ENCODE measurements at places on chromosomes 7 and 10.
A peak's percentile ranks its signal among the peaks of the same experiment; 100 is the strongest.

DNA sequence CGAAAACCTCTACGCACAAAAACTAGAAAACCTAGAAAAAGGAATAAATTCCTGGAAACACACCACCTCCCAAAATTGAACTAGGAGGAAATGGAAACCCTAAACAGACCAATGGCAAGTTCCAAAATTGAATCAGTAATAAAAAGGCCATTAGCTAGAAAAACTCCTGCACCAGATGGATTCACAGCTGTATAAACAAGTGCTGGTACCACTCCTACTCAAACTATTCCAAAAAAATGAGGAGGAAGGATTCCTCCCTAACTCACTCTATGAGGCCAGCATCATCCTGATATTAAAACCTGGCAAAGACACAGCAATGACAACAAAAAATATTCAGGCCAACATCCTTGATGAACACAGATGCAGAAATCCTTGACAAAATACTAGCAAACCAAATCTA, 228.2 kb downstream of the CHRM2 start:
- DNase-seq, result no peak

DNA sequence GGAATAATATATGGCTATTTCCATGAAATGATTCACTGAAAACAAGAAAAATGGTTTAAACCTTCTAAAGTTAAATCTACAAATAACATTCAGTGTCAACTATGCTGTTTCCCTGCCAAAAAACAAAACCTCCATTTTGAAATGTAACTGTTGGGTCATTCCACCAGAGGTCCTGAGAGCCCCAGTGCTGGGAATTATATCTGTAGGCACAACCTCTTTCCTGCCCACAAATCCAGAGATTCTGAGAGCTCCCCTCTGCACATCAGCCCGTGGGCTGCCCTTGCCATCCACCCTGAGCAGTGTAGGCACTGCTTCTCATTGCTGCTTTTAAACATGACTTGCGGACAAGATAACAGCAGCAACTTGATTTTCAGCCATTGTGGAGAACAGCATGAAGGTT, 198.6 kb downstream of the TMEM178B start:
- no peak for DNase-seq

DNA sequence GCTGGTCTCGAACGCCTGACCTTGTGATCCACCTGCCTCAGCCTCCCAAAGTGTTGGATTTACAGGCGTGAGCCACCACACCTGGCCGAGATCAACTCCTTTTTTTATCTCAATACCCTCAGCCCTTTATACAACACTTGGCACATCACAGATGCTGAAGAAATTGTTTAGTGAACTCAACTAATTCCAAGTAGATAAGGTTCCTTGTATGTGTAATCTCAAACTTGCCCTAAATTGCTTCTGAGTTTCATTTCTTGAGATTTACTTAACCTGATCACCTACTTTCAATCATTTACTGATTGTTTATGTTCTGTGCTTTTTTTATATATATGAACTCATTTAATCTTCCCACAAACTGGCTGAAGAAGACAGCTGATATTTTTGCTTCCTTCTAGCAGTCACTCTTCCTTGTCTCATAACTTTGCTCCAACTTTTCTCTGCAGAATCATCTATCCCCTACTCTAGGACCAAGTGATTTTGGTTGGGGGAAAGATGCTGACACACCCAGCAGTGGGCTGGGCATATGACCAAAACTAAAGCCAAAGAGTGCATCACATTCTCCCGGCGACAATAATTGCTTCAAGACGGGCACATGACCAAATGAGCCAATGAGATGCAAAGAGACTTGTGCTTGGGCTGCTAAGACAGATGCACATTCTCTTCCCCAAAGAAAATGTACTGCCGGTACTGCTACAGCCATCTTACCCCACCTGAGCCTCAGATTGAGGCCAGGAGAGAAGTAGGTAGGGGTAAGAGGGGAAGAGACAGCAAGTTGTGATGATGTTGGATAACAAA, 40.3 kb upstream of the ARID5B start:
- no peak for DNase-seq

DNA sequence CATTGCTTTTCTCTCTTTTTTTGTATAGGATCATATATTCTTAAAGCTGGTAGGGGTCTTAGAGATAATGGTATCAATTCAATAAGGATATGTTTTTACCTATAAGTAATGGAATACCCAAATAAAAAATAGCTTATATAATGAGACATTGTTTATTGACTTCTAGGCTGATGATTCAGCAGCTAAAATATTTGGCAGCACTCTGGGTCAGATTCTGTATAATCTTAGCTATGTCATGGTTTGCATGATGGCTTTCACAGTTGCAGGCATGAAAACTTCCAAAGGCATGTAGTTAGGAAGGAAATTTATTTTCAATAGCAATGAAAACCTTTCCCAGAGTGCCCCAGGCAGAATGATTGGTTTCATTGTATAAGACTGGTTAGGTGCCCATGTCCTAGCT, 32.1 kb upstream of the A1CF start:
- DNase-seq, result no peak

GRCh38 chr10:51447119-51447518, 252.3 kb downstream of the CSTF2T start:
- no peak for DNase-seq

- DNase-seq, result no peak
These were observed 28.5 kb downstream of the ARHGAP19 start for GRCh38 chr10:97263971-97264370.

- no peak for DNase-seq
These were observed 64.6 kb downstream of the WDFY4 start for GRCh38 chr10:48749254-48749787.

- no peak for DNase-seq
These were observed 29.7 kb downstream of the VIPR2 start for GRCh38 chr7:159114981-159115380.

DNA sequence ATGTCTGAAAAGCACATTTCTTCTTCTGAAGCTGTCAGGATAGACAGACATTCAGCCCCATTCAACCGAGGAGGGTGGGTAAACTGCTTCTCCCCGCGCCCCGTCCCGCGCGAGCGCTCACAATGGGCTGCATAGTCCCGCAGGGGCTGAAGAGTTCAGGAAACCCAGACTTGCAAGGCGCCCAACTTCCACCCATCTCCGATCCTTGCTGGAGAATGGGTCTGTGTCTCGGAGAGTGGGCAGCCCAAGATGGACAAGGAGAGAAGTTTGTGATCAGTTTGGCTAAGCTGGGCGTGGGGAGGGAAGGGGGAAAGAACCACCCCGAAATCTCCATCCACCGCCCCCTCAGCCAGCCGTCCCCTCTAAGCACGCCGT, 686 bp downstream of the AASS start:
- peak; percentile 9 for DNase-seq

- no peak for DNase-seq
These were observed 372.0 kb upstream of the C7orf33 start for GRCh38 chr7:148218603-148219002.

DNA sequence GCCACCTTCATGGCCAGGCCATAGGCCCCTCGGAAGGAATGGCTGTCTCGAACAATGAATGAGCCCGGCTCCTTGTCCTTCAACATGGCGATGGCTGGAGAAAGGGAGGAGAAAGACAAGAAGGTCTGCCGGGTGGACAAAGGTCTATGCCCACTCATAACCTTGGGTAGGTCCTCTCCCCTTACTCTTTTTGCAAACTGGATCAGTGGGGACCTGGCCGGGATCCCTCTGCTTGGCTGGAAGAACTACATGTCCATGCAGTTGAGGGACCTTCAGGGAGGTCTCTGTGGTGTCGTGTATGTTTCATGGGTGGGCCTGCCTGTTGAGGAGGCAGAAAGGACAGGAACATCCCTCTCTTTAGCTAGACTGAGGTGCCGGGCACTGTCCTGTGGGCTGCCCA, 284.8 kb downstream of the TNS3 start:
- no peak for DNase-seq

DNA sequence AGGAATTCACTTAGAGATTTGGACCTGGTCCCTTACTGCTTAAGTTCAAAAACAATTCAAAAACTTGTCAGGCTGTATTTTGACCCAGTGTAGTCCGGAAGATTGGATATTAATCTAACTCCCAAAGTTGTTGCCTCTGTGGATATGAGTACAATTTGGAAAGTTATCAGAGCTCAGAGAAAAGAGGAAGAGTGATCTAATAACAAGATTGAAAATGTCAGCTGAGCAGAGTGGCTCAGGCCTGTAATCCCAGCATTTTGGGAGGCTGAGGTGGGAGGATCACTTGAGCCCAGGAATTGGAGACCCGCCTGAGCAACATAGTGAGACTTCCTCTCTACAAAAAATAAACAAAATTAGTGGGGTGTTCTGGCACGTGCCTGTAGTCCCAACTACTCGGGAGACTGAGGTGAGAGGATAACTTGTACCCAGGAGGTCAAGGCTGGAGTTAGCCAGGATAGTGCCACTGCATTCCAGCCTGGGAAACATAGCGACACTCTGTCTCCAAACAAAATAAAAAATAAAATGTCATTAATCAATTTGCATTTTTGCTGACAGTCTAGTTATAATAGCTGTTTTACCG, 3.2 kb upstream of the ASCC1 start:
- DNase-seq, result no peak

GRCh38 chr7:68770649-68771048, 827.6 kb upstream of the AUTS2 start:
- no peak for DNase-seq

- peak; percentile 7 for DNase-seq
These were observed 7.3 kb downstream of the EVX1 start for GRCh38 chr7:27249724-27250556.

DNA sequence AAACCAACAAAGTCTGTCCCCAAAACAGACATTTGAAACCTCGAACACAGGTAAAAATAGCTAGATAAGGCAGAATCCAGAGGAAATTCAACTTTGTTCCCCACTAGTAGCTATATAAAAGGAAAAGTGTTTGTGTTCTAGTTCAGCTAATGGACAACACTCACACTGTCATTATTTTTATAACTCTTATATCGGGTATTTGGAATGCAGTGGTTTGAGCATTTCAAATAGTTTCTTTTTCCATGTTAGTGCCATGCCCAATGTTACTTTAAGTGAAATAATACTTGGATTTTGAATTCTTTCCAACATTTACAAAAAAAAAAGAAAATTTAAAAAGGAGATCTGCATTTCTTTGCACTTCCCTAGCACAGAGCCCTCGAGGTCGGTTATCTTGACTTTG, 213.6 kb downstream of the DOCK4 start:
- no peak for DNase-seq

GRCh38 chr7:124058515-124058914, 25.6 kb upstream of the TMEM229A start:
- DNase-seq, result no peak

GRCh38 chr10:11154333-11154732, 136.7 kb downstream of the CELF2 start:
- DNase-seq, result no peak

GRCh38 chr7:92830532-92831110, 5.8 kb downstream of the CDK6 start:
- no peak for DNase-seq

DNA sequence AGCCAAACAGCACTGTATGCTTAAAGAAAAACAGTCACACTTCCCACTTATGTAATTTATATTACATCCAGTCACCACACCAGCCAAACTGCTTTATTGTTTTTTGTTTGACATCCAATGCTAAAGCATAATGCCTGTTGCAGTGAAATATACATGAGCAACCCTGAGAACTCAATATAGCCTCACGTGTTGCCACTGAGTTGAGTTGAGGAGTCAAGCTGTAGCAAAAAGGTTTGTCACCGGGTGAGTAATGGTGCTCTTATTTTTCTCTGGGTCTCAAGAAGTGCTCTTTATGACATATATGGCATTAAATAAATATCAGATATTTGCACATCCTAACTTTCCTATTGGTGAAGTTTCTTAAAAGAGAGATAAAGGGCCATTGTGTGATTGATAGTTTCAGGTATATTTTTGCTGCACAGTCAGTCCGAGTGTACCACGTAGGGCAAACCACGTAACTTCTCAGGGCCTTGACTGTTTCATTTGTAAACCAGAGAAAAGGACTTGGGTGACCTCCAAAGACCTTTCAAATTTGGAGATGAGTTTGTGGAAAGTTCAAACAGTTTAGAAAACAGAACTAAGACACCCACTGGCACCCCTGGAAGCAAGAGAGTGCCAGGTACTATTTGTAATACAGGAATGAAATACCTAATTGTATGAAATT, 168.5 kb downstream of the CFTR start:
- no peak for DNase-seq

DNA sequence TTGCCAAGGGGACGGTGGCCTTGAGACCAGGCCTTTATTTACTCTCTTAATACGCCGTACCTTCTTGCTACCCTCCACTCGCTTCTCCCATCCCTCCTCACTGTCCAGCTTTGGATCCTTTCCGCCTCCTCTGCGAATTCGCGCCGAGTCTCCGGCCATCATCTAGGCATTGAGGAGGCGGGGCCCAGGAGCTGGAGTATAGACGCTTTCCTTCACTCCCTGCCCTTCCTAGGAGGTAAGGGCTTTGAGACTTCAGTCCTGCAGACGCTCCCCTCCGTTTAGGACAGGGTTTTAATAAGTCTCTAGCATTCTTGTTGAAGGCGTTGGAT, 538 bp downstream of the TFAM start:
- peak; percentile 7 for DNase-seq

DNA sequence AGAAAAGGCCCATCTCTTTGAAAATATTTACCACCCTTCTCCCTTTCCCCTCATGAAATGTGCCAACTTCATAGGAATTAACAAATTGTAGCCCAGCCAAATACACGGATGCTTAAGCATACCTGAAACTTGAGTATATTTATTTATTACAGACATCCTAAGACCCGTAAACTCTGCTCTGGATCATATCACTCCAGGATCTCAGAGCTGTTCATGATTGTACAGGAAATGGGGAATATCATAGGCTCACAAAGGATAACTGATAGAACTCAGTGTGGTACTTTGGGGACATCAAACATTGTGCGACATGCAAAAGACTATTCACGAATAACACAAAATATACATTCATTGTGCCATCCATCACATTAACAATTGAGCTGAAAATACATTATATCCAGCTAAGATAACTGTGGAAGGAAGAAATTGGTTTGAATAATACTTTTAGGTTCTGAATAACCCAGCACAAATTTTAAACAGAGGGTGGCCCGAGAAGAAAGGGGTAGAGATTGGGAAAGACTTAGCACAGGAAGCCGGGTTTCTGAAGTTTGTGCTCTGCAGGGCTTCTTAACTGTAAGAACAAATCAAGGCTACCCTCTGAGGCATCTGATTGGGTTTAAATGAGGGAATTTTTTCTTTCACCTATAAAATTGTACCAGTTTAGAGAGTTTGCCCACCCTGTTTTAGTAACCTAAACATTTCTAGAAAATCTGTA, 2.5 kb downstream of the HOXA1 start:
- DNase-seq, result no peak

All from HuH-7.5 (cell line).